ENCODE measurements at places on chromosomes 13 and 19.

DNA sequence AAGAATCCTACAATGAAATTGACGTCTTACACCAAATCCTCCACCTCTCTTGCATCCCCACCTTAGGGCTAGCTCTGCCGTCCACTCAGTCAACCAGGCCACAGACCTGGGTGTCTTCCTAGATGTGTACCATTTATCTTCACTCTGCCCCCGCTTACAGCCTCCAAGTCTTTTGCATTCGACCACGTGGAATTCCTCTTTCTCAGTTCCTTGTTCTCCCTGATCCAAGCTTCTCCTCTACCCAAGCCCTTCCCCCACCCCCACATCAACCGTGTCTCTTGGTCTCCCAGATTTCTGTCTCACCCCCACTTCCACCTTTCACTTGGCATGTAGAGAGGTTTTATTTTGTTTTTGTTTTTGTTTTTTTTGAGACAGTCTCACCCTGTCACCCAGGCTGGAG lies 1.2 kb upstream of the DMWD start:
- no peak for DNase-seq

DNA sequence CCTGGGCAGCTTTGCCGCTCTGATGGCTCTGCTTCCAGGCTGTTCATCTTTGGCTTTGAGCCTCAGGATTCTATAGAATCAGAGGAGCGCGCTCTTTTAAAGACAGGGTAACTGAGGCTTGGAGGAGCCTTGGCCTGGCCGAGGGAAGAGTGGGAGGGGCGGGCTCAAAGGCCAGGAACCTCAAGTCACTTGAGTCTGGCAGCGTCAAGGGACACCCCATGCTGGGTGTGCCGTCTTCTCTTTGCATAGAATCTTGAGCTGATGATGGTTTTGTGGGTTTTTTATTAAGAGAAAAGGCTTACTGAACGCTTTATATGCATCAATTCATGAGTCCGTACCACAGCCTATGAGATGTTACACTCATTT lies 1.1 kb downstream of the PGLS start:
- no peak for DNase-seq

DNA sequence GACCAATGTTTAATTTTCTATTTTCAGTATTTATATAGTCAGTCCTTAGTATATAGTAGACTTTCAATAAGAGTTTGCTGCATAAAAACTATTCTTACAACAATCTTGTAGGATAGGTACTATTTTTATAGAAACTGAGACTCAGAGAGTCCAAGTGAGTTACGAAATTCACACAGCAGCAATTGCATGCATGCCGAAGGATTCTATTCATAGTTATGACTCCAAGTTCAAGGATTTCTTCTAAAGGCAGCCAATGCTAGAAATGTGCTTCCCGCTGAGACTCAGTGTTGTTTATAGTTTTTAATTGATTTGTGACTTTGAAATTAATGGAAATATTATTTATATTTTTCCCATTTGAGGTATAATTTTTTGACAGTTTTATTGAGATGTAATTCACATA lies 62.7 kb upstream of the CSNK1A1L start:
- no peak for DNase-seq

DNA sequence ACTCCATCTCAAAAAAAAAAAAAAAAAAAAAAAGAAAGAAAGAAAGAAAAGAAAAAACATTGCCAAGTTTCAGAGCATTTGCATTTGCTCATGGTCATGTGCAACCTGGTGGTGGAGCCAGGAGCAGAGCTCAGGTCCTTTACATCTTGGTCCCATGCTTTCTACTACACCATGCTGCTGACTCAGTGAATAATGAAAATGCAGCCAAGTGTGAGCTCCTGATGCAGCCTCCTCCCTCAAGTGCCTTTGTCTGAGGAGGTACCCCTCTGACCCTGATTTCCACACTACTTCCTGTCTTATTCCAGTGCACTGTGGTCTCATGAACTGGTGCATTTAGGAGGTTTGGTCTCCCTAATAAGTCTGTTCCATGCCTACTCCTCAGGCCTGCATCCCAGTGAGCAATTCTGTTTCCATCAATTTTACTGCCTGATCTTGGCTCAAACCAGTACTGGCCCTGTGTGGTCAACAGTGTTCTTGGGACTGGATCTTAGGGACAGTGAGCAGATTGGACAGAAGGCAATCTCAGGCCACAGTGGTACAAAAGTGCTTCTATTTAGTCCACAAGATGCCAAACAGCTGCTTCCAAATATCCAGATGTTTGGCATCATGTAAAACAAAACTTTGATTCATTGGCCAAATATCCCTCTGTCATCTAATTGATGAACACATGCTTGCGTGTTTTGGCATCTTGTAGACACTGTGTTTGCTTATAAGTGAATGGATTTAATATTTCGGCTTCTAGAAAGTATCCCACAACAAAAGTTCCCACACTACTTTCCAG lies 28.8 kb upstream of the LRCH1 start:
- no peak for DNase-seq

DNA sequence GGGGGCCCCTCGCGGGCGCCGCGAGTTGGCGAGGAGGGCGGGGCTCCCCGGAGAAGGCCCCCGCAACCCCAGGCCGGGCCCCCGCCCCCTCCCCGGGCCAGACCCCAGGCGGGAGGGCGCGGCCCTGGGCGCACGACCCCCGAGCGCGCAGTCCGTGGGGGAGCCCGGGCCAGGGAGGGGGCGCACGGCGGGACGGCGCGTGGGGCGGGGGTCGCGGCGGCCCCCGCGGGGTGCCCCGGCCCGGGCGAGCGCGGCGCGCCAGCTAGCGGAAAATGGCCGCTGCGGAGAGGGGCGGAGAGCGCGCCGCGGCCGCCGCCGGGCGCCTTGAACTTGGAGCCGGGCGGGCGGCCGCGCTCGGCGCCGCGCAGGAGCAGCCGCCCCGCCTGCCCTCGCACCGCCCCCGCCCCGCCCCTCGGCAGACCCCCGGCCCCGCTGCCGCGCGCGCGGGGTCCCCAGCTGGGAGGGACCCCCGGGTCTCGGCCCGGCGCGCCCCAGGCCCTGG lies 6.4 kb upstream of the NFIC start:
- DNase-seq: no peak

- DNase-seq: no peak
These were observed 49.4 kb downstream of the PEPD start for GRCh38 chr19:33472226-33472625.

All from stimulated activated CD8-positive, alpha-beta memory T cell treated with anti-CD3 and anti-CD28 coated beads, Interleukin-4, amount 100 ng/mL, for 1 hour (primary cell).